Activated naive CD8-positive, alpha-beta T cell treated with anti-CD3 and anti-CD28 coated beads for 36 hours (primary cell): ENCODE measurements at places on chromosomes 1 and 21. TPM values are rescaled to one million over a fixed set of nuclear protein-coding genes. Genes with fewer than 3 reads are reported as not detected.

E2F2 gene
- 37.5 TPM for total RNA-seq

SYCP1 gene
- not detected for total RNA-seq

DNAH14 gene
- total RNA-seq, result 1.8 TPM

PCP4L1 gene
- 0.80 TPM for total RNA-seq

RGS13 gene
- not detected for total RNA-seq

TRAF5 gene
- 24.4 TPM for total RNA-seq

HSD3B2 gene
- total RNA-seq, result not detected

SLC9C2 gene
- total RNA-seq, result not detected

BARHL2 gene
- total RNA-seq, result not detected

IFI44L gene
- total RNA-seq, result 38.5 TPM

OR2T2 gene
- not detected for total RNA-seq

RGS16 gene
- total RNA-seq, result 70.7 TPM

INSRR gene
- 0.12 TPM for total RNA-seq

LCE1E gene
- total RNA-seq, result not detected

GREM2 gene
- not detected for total RNA-seq

CATSPERE gene
- total RNA-seq, result 0.38 TPM

RPE65 gene
- total RNA-seq, result not detected

MYCL gene
- 0.08 TPM for total RNA-seq

GPATCH3 gene
- 14.4 TPM for total RNA-seq

TSNAX gene
- total RNA-seq, result 48.5 TPM

MAN1A2 gene
- 17.0 TPM for total RNA-seq

SLC39A1 gene
- 63.1 TPM for total RNA-seq

ESPN gene
- 0.39 TPM for total RNA-seq

ACAP3 gene
- total RNA-seq, result 28.4 TPM

GNPAT gene
- total RNA-seq, result 57.3 TPM

WDR3 gene
- total RNA-seq, result 86.4 TPM

HLX gene
- total RNA-seq, result not detected

C1orf74 gene
- total RNA-seq, result 1.5 TPM
